ENCODE measurements at places on chromosomes 13 and 19.

- no peak for DNase-seq
Measured at GRCh38 chr13:43200307-43200706, 176.9 kb downstream of the DNAJC15 start.

DNA sequence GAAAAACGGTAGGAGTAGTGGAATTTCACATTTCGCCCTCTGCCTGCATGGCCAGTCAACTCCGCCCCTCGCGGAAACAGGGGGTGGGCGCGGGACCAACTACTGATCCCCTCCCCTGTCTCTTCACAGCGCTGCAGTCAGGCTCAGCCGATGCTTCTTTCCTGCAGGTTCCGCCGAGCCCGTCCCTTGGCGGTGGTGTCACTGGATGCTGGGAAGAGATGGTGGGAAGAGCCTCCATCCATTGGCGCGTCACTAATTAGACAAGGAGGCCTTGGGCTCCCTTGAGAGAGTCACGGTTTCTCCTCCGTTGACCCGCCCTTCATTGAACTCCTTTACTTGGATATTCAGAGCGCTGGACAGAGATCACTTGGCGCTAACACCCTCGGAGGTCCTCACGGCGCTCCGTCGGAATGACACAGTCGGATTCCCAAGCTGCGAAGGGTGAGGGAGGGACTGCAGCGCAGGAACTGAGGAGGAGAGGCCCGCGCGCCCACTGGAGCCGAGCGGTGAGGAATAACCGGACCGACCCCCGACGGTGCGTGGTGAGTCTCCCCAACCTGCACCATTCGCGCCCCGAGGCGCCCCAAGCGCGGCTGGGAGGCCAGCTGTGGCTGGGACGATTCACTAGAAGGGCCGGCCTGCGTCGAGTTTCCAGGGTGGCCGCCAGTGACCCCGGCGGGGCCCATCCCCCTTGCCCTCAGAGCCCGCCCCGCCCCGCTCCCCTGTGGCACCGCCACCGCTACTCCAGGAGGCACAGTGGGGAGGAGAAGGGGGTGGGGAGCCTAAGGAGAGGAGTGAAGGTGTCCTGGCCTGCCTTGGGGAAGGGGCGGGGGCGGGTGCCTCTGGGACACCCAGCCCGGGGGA lies 11.2 kb upstream of the CEACAM21 start:
- no peak for DNase-seq

DNA sequence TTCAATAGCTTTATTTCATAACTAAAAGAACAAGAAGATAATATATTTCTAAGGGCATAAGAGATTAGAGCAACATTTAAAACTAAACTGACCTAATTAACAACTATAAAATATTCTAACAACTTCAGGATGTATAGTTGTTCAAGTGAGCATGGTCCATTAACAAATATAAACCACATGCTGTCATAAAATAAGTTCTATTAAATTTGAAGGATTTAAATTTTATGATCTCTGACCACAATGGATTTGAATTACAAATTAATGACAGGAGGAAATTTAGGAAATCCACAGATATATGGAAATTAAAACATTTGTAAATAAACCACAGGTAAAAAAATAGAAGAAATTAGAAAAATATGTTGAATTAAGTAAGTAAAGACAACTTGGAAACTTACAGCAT lies 196.5 kb upstream of the PCDH20 start:
- DNase-seq = no peak

DNA sequence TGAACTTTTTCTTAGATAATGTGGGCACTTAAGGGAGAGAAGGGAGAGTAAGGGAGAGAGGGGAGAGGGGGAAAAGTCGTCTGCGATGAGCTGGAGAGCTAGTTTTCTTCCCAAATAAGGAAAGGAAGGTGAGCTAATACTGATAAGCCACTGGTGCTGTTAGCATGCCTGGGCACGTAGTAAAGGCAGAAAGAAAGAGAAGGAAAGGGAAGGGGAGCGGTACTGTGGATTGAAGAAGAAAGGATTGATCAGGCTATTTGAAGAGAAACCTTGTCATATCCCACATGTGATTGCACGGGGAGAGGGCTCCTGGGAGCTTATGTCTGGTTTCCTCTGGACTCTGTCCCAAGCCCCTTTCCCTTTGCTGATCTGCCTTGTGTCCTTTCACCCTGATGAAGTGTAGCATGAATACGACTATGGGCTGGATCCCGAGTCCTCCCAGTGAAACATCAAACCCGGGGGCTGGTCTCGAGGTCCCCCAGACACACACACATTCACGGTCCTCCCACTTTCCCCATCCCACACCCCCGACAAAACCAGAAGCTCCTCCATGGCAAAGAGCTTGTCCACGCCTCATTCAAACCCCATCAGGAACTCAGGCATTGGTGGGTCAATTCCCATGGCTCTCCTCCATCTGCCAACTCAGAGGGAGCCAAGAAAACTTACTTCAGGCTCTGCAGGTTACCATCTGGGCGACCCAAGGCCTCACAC lies 30.6 kb downstream of the NLRP13 start:
- DNase-seq = no peak

GRCh38 chr13:46324976-46325375 lies 62.1 kb downstream of the RUBCNL start:
- no peak for DNase-seq

All from cerebellar nuclear complex (tissue), 1 donor.